ENCODE measurements at places on chromosomes 1 and 21.

- DNase-seq = no peak
These were observed 80.2 kb upstream of the F3 start for GRCh38 chr1:94621802-94622201.

DNA sequence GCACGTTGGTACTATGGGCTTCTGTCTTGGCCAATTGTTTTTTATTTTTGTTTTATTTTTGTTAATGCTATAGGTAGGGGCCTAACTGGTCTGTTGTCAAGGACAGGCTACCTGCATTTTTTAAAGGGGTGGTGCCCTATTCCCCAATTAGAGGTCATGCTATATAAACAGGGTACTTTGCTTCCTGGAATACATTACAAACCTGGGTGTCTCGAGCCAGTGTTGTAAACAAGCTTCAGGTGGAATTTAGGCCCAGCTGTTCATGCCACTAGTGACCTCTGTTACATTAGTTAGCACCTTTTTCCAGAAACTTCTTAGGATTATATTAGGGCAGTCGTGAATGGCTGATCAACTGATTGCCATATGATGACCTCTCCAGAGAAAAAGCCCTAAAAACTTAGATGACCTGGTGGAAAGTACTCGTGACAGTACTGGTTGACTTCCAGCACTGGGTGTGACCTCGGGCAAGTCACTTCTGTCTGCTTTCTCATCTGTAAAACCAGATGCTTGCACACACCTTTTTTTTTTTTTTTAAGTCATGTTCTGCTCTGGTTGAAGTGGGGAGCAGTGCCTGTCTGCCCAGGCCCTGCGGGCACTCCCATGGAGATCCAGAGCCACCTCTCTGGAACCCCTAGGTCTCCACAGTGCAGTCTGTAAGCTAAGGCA, 46.5 kb downstream of the ELK4 start:
- DNase-seq = no peak

GRCh38 chr1:165899461-165899941, 72.1 kb downstream of the UCK2 start:
- DNase-seq = no peak

GRCh38 chr1:116777831-116778830, 23.9 kb downstream of the CD2 start:
- DNase-seq = no peak

GRCh38 chr1:242764161-242764560, 239.7 kb upstream of the PLD5 start:
- DNase-seq = no peak

DNA sequence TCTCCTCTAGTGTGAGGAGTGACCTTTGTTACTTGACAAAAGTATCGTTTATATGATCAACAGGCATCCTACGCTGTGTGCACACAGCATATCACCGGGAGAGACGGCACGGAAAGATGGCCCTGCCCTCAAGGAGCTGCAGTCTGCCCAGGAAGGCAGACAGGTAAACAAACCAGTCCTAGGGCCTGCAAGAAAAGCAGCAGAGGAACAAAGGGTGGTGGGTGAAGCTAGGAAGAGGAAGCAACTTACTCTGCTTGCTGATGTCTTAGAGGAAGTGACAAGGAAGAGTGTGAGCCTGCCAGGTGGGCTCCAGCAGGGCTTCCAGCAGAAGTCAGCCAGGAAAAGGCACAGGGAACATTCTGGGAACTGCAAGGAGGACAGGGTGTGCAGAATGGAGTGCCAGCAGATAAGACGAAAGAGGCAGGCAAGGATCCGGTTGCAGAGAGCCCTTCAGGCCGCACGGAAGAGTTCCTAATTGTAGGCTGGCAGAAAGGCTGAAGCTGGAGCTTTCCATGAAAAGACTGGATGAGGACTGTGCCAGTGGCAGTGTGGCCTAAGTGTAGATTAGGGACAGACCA, 106.7 kb downstream of the SLC45A1 start:
- DNase-seq = no peak

DNA sequence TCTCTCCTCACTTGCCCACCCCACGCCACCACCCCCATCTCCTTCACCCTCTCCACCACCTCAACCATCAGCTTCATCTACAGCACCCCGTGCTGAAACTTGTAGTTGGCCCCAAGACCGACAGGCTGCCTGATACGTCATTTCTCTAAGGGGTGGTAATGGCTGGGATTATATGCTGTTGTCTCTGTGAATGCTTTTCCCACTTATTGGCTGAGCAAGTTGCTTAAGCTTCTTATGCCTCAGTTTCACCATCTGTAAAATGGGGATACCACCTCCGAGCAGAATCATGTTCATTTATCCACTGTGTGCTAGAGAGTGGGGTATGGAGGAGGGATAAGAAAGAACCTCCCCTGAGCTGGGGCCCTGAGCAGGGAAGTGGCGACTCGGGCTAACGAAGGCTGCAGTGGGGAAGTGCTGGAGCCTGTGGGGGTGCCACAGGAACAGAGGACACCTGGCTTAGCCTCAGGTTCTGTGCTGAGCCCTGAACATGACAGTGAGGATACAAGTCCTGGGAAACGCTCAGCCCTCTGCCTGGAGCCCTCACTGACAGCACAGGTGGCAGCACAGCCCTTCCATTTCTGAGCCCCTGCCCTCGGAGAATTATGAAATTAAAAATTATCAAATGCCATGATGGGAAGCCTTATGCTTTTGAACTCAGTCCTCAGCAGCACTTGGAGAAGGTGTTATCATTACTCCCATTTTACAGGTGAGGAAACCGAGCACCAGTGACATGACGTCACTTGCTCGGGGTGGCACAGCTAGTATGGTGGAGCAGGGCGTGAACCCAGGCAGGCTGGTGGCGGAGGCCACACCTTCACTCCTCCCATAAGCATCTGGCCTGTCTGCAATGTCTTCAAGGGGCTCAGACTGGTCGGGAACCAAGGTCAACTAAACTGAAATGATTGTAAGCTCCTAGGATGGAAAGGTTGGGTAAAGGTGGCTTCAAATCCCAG, 2.8 kb downstream of the MATN1 start:
- no peak for DNase-seq

DNA sequence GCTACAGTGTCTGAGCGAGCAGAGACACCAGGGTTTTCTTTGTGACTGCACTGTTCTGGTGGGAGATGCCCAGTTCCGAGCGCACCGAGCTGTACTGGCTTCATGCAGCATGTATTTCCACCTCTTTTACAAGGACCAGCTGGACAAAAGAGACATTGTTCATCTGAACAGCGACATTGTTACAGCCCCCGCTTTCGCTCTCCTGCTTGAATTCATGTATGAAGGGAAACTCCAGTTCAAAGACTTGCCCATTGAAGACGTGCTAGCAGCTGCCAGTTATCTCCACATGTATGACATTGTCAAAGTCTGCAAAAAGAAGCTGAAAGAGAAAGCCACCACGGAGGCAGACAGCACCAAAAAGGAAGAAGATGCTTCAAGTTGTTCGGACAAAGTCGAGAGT, 2.7 kb downstream of the ZBTB18 start:
- DNase-seq = no peak

- DNase-seq = no peak
These were observed 72.7 kb downstream of the FBXO2 start for GRCh38 chr1:11581445-11581991.

DNA sequence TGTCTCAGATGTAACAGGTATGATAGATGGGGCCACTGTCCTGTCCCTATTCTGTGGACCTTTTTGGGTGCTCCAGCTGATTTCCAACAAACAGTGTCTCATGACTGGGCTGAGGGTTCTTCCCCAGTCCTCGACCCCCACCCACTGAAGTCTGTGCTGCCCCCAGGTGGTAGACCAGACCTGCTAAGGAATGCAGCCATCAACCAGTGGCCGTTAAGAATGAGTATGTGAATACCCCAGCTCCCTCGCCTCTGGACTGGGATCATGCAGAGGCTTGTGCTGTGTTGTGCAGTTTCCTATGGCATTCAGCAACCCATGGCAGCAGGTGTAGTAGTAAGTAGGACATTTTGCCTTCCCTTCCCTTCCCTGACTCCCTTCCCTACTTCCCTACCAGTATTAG, 183.1 kb upstream of the KAZN start:
- DNase-seq = no peak
